ENCODE measurements at places on chromosomes 11 and 22.

DNA sequence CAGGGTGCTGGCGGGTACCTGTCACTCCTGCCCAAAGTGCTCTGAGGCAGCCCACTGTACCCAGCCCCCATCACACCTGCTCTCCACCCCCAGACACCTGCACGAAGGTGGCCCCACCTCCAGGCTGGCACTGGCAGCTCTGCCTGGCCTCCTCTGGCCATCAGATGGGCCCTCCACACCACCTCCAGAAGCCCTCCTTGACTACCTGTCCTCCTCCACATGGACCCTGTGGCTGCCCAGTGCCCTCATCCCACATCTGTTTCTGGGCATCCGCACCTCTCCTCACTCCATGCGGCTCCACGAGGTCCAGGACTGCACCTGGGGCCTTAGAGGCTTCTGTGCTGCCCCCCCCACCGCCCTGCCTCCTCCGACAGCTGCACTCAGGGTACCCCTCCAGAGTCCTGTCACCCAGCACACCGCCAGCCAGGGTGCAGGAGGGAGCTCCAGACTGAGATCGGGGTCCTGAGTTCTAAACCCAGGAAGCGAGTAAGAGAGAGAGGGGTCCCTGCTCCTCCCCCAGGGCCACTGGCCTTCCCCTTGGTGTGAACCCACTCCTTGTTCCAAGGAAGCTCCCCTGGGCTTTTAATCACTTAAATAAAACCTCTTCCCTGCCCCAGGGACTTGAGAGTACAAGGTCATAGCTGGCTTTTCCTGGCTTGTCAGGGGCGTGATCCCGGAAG lies 1.7 kb downstream of the CTSD start:
- DNase-seq, result no peak

- DNase-seq, result no peak
Observed at GRCh38 chr11:69084371-69084770, 35.6 kb downstream of the TPCN2 start.

GRCh38 chr22:36744791-36745190 lies 31.1 kb downstream of the IFT27 start:
- DNase-seq, result no peak

GRCh38 chr11:111417011-111417765 lies 38.1 kb upstream of the POU2AF1 start:
- no peak for DNase-seq

DNA sequence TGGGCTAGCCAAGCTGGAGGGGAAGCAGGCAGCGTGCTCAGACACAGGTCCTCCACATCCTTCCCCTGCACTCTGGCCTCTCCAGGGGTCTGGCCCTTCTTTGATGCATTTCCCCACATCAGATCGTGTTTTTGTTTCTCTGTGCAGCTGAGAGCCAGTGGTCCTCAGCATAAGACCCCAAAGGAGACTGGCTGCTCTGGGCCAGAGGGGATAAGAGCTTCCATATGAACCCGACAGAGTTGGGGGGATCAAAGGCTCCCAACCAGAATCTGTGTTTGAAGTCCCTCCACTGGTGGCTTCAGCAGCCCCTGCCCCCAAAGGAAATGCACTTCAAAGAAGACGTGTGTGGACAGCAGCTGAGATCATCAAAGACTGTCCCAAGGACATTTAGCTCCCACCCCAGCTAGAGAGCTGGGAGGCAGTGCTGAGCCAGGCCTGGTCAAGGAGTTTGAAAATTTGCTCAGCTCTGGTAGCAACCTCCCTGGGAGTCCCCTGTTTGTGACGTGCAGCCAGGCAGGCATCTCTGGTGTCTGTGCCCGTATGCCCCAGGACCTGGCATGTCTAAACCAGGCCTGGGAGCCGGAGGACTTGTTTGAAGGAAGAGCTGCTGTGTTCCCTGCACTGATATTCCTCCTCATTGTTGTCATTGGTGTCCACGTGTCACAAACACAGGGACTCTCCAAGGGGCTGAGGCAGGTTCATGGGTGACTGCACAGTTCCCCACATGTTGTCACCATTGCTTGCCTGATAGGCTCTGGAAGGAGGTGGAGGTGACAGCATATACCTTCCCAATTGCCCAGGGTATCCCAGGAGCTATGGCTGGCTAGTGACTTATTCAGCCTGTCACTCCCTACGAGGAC lies 99.0 kb downstream of the AMOTL1 start:
- no peak for DNase-seq

DNA sequence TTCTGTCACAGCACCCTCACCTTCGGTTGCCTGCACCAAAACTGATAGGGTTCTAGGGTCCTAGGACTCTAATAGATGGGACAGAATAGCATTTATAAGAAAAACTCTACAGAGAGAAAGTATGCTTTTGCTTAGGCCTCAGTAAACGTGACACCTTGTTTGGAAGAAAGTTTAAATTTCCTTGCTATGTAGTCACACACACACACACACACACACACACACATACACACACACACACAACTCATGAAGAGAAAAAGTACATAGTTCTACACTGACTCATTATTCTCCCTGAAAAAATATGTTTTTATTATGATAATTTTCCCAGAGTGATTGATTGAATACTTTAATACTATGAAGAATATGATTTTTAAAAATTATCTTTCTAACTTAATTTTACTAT lies 220.8 kb upstream of the SNX19 start:
- DNase-seq, result no peak

GRCh38 chr11:8871962-8872361 lies 39.0 kb upstream of the AKIP1 start:
- DNase-seq, result no peak

GRCh38 chr11:108886660-108887009 lies 221.8 kb downstream of the DDX10 start:
- DNase-seq, result no peak

GRCh38 chr22:25137577-25138525 lies 61.8 kb upstream of the CRYBB3 start:
- DNase-seq, result no peak

GRCh38 chr22:48675141-48675829 lies 1152.4 kb downstream of the BRD1 start:
- no peak for DNase-seq

DNA sequence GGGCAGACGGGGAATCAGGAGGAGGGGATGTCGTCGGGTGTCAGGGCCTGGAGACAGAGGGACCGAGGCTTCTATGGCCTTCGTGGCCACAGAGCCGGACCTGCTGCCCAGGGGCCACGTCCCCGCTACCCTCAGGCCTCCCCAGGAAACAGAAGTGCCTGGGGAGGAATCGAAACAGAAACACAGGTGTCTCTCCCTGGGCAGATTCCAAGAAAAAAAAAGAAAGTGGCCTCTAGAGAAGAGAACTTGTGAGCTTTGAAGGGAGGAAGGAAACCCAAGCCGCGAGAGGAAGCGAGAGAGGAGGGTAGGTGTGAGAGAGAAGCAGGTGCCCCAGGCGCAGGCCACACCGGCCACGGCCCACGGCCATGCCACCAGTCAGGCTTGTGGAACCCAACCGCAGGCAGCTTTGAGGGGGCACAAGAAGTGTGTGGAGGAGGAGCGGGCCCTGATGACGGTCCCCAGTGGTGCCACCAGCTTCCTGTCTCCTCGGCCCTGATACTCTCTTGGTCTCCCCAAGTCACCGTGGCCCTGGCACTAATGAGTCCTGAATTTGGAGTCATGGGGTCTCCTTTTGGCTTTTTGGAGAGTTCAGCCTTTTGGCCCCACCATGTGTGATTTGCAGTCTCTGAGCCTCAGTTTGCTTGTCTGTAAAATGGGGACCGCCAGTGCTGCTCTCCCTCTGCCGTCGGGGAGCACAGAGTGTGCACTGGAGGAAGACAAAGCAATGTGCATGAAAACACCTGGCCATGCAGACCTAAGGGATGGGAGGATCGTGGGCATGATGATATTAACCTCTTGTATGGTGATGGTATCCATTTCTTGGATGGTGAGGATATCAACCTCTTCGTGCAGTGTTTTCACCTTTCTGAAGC lies 25.2 kb downstream of the LIF start:
- DNase-seq, result no peak

- no peak for DNase-seq
Observed at GRCh38 chr11:45232341-45233080, 53.6 kb downstream of the SYT13 start.

- DNase-seq, result no peak
Observed at GRCh38 chr11:31720225-31720624, 90.9 kb downstream of the PAX6 start.

DNA sequence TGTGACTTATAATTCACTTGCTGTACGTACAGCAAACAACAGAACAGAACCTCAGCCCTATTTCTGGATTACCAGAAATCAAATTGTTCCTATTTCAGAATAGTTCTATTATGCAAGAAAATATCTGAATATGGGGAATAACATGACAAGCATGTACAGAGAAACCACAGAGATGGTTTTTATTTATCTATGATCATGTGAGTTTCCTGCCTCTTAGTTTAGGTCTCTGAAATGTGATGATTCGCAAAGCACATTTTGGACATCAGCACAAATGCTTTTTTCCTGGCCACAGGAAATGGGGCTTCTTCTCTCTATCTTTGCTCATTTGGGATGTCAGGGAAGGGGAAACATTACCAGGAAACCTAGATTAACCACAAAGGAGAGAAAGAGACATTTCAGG lies 266.7 kb upstream of the CTSC start:
- no peak for DNase-seq

DNA sequence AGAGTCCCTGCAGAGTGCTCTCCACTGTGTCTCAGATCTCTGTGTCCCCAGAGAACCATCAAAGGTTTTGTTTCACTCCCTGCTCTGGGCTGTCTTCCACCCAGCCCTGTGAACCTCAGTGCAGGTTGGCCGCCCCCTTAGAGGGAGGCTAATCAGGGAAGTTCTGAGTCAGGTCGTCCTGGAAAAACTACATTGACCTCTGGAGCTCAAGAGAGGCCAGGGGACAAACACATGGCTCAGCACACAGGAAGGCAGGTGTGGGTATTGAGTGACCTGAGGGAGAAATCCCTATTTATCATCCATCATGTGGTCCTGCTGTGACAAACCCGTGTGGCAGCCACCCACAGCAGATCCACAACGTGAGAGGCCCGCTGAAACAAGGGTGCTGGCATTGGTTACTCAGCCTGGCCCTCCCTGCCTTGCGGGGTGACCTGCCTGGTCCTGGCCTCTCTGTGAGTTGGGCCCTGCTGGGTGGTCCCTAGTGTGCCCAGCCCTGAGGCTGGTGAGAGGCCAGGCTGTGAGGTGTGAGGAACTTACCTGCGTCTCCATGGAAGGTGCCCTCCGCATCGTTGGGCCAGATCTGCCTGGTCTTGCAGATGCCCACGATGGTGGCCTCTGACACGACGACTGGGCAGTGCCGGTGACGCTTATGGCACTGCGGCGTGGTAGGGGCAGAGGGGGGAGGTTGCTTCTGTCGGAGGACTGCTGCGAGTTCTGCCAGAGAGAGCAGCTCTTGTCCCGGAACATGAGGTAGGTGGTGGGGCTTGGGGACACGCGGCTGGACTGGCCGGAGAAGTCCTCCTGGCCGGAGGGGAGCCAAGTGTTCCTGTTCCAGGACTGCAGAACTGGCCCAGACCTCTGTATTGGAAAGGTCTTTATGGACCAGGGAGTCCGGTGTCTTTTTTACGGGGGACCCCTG lies 669 bp upstream of the BCR start:
- DNase-seq, result no peak

DNA sequence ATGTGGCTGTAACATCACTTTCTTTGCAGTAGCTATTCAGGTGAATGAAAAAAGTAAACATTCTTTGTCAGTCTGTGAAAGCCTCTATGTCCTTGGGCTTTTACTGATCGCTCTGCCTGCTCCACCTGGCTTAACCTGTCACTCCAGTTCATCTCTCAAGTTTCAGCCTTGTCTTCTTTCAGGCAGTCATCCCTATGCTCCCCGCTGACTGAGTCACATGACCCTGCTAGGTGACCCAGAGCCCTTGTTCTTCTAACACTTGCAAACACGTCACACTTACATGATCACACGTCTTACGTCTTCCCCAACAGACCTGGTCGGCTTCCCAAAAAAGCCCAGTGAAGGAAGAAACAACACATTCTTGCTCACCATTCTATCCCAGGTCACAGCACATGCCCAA lies 499.3 kb upstream of the TENM4 start:
- DNase-seq, result peak; percentile 84

- DNase-seq, result no peak
Observed at GRCh38 chr22:32887324-32887980, 85.9 kb downstream of the TIMP3 start.

- DNase-seq, result no peak
Observed at GRCh38 chr11:46373787-46374740, 7.4 kb upstream of the MDK start.

- no peak for DNase-seq
Observed at GRCh38 chr11:57764021-57764420, 2.4 kb downstream of the CTNND1 start.

- DNase-seq, result no peak
Observed at GRCh38 chr11:35307221-35307621, 112.1 kb downstream of the SLC1A2 start.

GRCh38 chr11:20672575-20672974 lies 3.2 kb downstream of the NELL1 start:
- no peak for DNase-seq

- DNase-seq, result no peak
Observed at GRCh38 chr11:120074076-120074475, 63.8 kb downstream of the TRIM29 start.

GRCh38 chr11:125279676-125280418 lies 115.3 kb downstream of the PKNOX2 start:
- no peak for DNase-seq

DNA sequence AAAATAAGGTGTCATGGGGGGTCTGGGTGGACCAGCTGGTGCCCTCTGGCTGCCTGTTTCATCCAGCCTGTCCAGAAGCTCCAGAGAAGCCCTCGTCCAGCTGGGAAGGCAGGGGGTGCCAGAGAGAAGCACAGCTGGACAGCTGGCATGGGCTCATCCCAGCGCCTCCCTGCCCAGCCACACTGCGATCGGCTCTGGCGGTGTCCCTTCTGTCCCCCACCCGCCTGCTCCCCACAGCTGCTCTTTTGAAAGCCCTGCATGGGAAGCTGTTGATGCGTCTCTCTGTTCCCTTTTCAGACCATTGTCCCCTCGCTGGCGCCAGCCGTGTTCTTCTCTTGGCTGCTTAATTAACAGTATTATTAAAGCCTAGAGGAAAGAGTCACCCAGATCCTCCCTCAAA lies 86.5 kb downstream of the MN1 start:
- DNase-seq, result no peak

- DNase-seq, result no peak
Observed at GRCh38 chr11:119404872-119405271, 18.1 kb downstream of the THY1 start.

DNA sequence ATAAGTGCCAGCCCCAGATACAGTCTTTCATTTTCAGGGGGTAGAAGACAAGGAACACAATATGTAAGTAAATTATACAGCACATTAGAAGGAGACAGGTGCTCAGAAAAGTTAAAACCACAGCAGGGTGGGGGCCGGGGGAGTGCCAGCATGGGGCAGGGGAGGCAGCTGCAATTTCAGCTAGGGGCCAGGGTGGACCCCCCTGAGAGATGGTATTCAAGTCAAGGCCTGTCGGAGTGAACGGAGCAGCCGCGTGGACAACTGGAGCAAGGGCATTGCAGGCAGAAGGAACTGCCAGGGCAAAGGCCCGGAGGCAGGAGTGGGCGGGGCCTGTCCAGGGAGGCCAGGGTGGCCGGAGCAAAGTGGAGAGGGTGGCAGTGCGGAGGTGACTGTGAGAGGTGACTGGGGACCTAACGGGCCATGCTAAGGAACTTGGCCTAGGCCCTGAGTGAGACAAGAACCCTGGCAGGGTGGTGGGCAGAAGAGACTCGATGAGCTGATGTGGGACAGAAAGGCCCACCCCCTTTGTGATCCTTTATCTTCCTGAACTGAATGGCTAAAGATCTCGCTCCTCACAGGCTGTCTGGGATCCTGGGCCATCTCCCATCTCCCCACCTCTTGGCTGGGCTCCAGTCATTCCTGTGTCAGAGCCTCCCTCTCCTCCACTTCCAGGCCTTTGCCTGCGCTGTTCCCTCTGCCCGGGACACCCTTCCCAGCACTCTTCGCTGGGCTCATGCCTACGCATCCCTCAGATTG lies 22.4 kb upstream of the FLRT1 start:
- no peak for DNase-seq
